Stomach (tissue), 19 donors: ENCODE measurements at places on chromosomes 12 and 14. TPM values are rescaled to one million over a fixed set of nuclear protein-coding genes. Genes with fewer than 3 reads are reported as not detected.

The TAS2R42 gene
- not detected for total RNA-seq

- no peak for DNase-seq
- H3K4me1 ChIP-seq: no peaks in the 10 kb centered on the region
- no peak overlapping the region for H3K4me3 ChIP-seq
- H3K27me3 ChIP-seq: no peaks in the 10 kb centered on the region
- H3K36me3 ChIP-seq: no peaks in the 10 kb centered on the region
These were observed 147.1 kb downstream of the FOXA1 start for GRCh38 chr14:37447883-37448391.

The KITLG gene
- total RNA-seq: 54.5 TPM

- no peak for DNase-seq
- peaks cover 76% of the 10 kb centered on the region for H3K36me3 ChIP-seq
- no peak overlapping the region for H3K4me3 ChIP-seq
These were observed 3.8 kb downstream of the PSMB5 start for GRCh38 chr14:23030936-23031335.

DNA sequence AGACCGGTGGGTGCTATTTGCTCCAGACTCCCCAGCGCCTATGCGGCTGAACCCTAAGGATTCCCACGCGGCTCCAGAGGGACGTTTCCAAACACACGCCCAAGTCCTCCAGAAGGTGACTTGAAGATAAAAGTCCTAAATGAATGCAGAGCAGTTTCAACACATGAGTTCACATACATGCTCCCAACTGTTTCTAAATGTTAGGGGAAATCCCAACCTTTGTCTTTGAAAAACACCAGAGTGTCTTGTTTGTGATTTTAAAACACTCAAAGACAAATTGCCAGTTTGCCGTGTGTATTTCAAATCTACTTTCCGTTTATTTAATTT is 252.9 kb upstream of the SFSWAP start:
- DNase-seq: peak; percentile 18
- no peak overlapping the region for H3K4me3 ChIP-seq
- no peaks in the 10 kb centered on the region for H3K36me3 ChIP-seq
- no peaks in the 10 kb centered on the region for H3K4me1 ChIP-seq
- H3K27me3 ChIP-seq: peaks cover 75% of the 10 kb centered on the region

The RNF212B gene
- total RNA-seq: not detected

DNA sequence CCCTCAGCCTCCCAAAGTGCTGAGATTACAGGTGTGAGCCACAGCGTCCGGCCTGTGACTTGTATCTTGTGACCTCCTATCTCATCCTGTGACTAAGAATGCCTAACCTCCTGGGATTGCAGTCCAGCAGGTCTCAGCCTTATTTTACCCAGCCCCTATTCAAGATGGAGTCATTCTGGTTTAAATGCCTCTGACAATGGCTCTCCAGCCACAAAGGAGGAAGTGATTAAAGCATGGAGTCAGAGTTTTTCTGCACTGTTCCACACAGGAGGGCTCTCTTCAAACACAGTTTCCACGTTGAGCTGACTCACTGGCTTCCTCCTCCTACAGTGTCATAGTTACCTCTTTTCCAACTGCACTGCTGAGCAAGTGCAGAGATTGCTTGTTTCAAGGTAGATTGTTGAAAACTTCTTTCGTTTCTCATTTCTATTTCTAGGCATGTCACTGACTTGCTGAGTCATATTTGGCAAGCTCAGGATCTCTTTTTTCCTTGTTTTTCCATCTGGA is 383.8 kb downstream of the PCNX1 start:
- H3K27me3 ChIP-seq: no peaks in the 10 kb centered on the region
- no peaks in the 10 kb centered on the region for H3K36me3 ChIP-seq
- no peak overlapping the region for H3K27ac ChIP-seq
- no peak for DNase-seq
- H3K4me1 ChIP-seq: peaks cover 8% of the 10 kb centered on the region

The DNAI7 gene
- not detected for total RNA-seq

GRCh38 chr14:103879570-103880347 is 32.4 kb upstream of the PPP1R13B start:
- H3K4me1 ChIP-seq: peaks cover 46% of the 10 kb centered on the region
- peak overlapping the region; percentile 91 for H3K27ac ChIP-seq
- peak; percentile 91 for DNase-seq
- H3K36me3 ChIP-seq: no peaks in the 10 kb centered on the region
- H3K27me3 ChIP-seq: no peaks in the 10 kb centered on the region

DNA sequence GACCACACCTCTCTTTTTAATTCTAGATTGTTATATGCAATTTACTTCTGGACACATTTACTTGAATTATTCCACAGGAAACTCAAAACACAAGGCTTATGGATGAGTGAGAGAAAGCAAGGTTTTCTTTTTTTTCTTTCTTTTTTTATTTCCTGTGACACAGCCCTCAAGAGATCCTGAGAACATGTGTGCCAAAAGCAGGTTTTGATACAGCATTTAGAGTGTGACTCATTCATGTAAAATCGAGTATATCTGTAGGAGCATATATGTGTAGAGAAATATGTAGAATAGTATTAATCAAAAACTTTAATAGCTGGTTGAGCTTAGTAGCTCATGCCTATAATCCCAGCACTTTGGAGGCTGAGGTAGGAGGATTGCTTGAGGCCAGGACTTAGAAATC is 4.4 kb upstream of the MAX start:
- H3K36me3 ChIP-seq: no peaks in the 10 kb centered on the region
- H3K27me3 ChIP-seq: no peaks in the 10 kb centered on the region
- no peak for DNase-seq
- H3K4me3 ChIP-seq: no peak overlapping the region

GRCh38 chr12:12486661-12487240 is 75.9 kb downstream of the DUSP16 start:
- peaks cover 42% of the 10 kb centered on the region for H3K36me3 ChIP-seq
- no peak overlapping the region for H3K4me3 ChIP-seq
- DNase-seq: no peak
- H3K27me3 ChIP-seq: no peaks in the 10 kb centered on the region
- H3K27ac ChIP-seq: no peak overlapping the region

DNA sequence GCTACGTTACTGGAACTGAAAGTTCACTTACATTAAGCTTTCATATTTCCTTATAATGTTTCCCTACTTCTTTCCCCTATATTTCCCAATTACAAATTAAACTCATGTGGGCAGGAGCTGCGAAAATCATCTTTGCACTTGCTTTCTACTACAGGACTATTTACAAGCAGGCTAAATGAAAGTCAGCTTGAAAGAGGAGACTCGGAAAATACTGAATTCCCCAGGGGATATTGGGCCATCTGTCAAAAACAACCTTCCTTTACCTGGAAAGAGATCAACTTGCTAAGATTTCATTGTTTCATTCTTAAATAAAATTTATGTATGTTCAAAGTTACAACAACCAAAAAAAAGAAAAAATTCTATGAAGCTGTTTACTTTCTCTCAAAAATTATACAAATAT is 92.8 kb upstream of the BBS10 start:
- no peak overlapping the region for H3K4me3 ChIP-seq
- DNase-seq: no peak
- H3K4me1 ChIP-seq: no peaks in the 10 kb centered on the region
- H3K36me3 ChIP-seq: no peaks in the 10 kb centered on the region
- no peaks in the 10 kb centered on the region for H3K27me3 ChIP-seq

DNA sequence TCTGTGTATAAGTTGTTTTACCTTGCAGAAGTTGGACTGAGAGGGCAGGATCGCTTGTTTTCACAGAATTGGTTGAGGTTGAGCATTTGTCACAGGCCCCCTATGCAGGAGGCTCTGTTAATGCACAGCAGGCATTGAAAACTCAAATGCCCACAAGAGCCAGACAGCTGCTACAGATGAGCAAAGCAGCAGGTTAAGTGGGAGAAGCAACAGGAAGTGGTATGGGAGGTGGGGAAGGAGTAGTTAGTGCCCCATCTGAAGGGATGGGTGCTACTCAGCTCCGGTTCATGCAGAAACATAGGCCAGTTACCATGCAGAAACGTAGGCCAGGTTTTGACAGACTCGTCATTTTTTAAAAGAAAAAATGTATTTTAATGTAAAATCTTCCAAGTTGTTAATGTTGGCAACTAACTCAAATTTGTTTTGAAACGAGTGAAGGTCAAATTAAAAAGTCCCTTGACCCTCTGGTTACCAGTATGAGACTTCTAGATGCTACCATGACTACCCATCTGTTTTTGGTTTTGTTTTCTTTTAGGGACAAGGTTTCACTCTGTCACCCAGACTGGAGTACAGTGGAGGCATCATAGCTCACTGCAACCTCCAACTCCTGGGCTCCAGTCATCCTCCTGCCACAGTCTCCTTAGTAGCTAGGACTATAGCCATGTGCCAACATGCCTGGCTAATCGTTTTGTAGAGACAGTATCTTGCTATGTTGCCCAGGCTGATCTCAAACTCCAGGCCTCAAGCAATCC is 84.7 kb upstream of the FRMD6 start:
- no peaks in the 10 kb centered on the region for H3K27me3 ChIP-seq
- H3K27ac ChIP-seq: no peak overlapping the region
- DNase-seq: no peak

- H3K27me3 ChIP-seq: no peaks in the 10 kb centered on the region
- peaks cover 49% of the 10 kb centered on the region for H3K4me1 ChIP-seq
- no peak for DNase-seq
- H3K36me3 ChIP-seq: no peaks in the 10 kb centered on the region
These were observed 581 bp downstream of the PITPNM2 start for GRCh38 chr12:123150275-123150743.

GRCh38 chr12:11812586-11813437 is 163.3 kb downstream of the ETV6 start:
- no peaks in the 10 kb centered on the region for H3K27me3 ChIP-seq
- H3K4me3 ChIP-seq: peak overlapping the region; percentile 19
- peak; percentile 71 for DNase-seq

DNA sequence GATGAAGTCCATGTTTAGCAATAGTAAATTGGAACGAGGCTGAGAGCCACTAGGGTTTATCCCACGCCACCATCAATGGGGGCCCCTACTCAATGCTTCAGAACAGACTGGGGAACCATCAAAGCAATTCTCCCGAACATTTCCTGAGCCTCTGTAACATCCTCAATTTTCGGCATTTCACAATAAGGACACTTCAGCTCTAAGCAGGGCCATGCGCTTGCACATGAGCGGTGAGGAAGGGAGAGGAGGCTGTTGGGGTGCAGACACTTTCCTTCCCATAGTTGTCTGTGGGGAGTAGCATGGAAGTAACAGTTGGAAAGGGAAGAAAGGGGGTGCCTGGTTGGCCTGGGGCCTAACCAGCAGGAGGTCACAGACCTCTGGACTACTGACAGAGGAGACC is 129.9 kb upstream of the PRMT8 start:
- H3K4me3 ChIP-seq: no peak overlapping the region
- H3K27me3 ChIP-seq: peaks cover 50% of the 10 kb centered on the region
- no peak overlapping the region for H3K27ac ChIP-seq
- H3K36me3 ChIP-seq: no peaks in the 10 kb centered on the region
- H3K4me1 ChIP-seq: peaks cover 12% of the 10 kb centered on the region

The BCAT1 gene
- total RNA-seq: 12.1 TPM

DNA sequence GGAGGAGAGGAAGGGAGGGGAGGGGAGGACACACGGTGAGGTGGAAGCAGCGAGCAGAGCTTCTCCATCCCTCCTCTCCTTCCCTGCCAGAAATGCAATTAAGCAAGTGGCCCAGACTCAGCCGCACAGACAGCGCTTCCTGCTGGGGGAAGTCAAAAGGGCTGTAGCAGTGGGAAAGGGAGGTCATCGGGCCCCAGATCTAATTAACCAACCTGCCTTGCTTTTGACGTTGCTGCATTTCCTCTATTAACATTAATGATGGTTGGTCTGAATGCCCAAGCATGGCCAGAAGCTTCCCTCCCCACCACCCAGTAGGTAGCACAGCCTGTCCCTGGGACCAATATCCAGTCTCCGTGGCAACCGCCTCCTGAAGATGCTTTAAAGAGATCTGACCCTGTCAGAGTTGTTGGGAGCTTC is 4.6 kb upstream of the NGB start:
- DNase-seq: peak; percentile 41
- H3K27me3 ChIP-seq: peaks cover 8% of the 10 kb centered on the region

The RPS6KA5 gene
- 6.4 TPM for total RNA-seq

The P2RX7 gene
- total RNA-seq: not detected

- H3K36me3 ChIP-seq: peaks cover 56% of the 10 kb centered on the region
- H3K4me1 ChIP-seq: no peaks in the 10 kb centered on the region
- DNase-seq: no peak
- H3K4me3 ChIP-seq: no peak overlapping the region
- H3K27ac ChIP-seq: no peak overlapping the region
- no peaks in the 10 kb centered on the region for H3K27me3 ChIP-seq
These were observed 35.1 kb upstream of the KLHDC2 start for GRCh38 chr14:49732896-49733295.

The KRT82 gene
- not detected for total RNA-seq

- H3K4me1 ChIP-seq: peaks cover 79% of the 10 kb centered on the region
- H3K36me3 ChIP-seq: peaks cover 32% of the 10 kb centered on the region
- no peak overlapping the region for H3K4me3 ChIP-seq
- peak overlapping the region; percentile 87 for H3K27ac ChIP-seq
These were observed 23.3 kb upstream of the NEK9 start for GRCh38 chr14:75150150-75150549.

DNA sequence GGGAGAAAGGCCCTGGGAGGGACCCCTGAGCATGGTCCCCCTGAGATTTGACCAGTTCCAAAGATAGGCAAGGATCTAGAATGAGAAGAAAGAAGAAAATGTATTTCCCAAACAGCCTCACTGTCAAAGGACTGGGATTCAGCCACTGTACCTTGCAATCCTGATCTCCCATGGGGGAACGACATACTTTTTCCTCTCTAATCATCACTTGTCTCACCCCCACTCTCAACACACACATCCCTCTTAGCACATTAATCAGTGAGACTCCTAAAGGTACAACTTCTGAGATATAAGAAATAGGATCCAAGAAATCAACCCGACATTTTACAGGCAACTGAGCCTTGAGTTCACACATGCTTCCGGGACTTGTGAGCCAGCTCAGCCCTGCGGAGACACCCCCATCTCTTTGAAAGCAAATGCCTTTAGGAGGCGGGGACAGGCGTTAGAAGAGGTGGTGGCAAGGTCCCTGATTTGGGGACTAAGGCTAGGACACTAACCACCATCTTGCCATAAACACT is 1.4 kb downstream of the MAP3K9 start:
- peak overlapping the region; percentile 37 for H3K27ac ChIP-seq
- H3K4me3 ChIP-seq: peak overlapping the region; percentile 57
- H3K36me3 ChIP-seq: no peaks in the 10 kb centered on the region
- H3K4me1 ChIP-seq: no peaks in the 10 kb centered on the region
- H3K27me3 ChIP-seq: peaks cover 7% of the 10 kb centered on the region

- H3K4me3 ChIP-seq: no peak overlapping the region
- H3K36me3 ChIP-seq: peaks cover 23% of the 10 kb centered on the region
These were observed 34.4 kb downstream of the BMAL2 start for GRCh38 chr12:27367078-27367477.
